KBM-7 (cell line): ENCODE measurements at places on chromosomes 7 and 10.
A peak's percentile ranks its signal among the peaks of the same experiment; 100 is the strongest.

- no peak for DNase-seq
Measured at GRCh38 chr10:33370434-33370930, 36.0 kb upstream of the NRP1 start.

- no peak for DNase-seq
Measured at GRCh38 chr7:112788778-112789343, 1.3 kb downstream of the TMEM168 start.

DNA sequence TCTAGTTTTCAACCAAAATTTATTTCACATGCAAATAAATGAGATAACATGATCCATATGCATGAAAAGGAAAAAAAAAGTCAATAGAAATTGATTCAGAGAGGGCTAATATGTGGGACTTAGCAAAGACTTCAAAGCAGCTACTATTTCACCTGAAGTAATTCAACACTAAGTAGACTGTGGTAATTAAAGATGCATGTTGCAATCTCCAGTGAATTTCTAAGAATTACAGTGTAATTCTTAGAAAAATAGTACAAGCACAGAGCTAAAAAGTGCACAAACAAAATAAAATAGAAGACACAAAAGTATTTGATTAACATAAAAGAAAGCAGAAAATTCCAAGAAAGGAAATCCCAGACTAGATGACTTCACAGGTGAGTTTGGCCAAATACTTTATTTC, 25.7 kb downstream of the GPR22 start:
- no peak for DNase-seq

GRCh38 chr10:24974976-24975375, 22.6 kb upstream of the PRTFDC1 start:
- no peak for DNase-seq

DNA sequence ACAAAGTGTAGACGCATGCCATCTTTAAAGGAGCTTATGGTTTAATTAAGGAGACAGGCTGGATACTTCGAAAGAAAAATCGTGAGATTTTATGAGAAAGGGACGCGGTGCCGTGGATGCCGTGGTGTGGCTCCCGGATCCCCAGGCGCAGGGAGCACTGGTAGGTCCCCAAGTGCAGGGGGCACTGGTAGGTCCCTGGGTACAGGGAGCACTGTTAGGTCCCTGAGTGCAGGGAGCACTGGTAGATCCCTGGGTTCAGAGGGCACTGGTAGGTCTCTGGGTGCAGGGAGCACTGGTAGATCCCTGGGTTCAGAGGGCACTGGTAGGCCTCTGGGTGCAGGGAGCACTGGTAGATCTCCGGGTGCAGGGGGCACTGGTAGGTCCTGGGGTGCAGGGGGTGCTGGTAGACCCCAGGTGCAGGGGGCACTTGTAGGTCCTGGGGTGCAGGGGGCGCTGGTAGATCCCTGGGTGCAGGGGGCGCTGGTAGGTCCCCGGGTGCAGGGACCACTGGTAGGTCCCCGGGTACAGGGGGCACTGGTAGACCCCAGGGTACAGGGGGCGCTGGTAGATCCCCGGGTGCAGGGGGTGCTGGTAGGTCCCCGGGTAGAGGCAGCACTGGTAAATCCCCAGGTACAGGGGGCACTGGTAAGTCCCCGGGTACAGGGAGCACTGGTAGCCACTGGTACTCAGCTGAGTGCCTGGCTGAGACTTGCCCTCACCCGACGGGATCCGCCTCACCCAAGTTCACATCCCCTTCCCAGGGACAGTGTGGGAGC, 14.1 kb downstream of the PRKAG2 start:
- DNase-seq, result no peak

GRCh38 chr7:139297795-139298194, 43.3 kb upstream of the FMC1 start:
- DNase-seq, result no peak

GRCh38 chr10:122139627-122140170, 131.4 kb upstream of the BTBD16 start:
- no peak for DNase-seq

GRCh38 chr7:90958647-90959046, 305.6 kb upstream of the FZD1 start:
- DNase-seq, result no peak

- DNase-seq, result no peak
Measured at GRCh38 chr10:118607768-118608354, 12.4 kb upstream of the PRLHR start.

DNA sequence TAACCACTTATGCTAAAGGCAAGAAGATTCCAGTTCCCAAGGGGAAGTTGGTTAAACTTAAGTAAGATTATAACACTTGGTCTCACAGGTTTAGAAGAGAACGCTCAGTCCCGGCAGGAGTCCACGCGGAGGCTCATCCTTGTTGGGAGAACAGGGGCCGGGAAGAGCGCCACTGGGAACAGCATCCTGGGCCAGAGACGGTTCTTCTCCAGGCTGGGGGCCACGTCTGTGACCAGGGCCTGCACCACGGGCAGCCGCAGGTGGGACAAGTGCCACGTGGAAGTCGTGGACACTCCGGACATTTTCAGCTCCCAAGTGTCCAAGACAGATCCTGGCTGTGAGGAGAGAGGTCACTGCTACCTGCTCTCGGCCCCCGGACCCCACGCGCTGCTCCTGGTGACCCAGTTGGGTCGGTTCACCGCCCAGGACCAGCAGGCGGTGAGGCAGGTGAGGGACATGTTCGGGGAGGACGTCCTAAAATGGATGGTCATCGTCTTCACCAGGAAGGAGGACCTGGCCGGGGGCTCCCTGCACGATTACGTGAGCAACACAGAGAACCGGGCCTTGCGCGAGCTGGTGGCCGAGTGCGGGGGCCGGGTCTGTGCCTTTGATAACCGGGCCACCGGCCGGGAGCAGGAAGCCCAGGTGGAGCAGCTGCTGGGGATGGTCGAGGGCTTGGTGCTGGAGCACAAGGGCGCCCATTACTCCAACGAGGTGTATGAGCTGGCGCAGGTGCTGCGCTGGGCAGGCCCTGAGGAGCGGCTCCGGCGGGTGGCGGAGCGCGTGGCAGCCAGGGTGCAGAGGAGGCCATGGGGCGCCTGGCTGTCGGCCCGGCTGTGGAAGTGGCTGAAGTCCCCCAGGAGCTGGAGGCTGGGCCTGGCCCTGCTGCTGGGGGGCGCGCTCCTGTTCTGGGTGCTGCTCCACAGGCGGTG, 3.8 kb downstream of the GIMAP1 start:
- DNase-seq, result no peak

GRCh38 chr10:8803992-8804391, 749.5 kb downstream of the GATA3 start:
- DNase-seq, result no peak

DNA sequence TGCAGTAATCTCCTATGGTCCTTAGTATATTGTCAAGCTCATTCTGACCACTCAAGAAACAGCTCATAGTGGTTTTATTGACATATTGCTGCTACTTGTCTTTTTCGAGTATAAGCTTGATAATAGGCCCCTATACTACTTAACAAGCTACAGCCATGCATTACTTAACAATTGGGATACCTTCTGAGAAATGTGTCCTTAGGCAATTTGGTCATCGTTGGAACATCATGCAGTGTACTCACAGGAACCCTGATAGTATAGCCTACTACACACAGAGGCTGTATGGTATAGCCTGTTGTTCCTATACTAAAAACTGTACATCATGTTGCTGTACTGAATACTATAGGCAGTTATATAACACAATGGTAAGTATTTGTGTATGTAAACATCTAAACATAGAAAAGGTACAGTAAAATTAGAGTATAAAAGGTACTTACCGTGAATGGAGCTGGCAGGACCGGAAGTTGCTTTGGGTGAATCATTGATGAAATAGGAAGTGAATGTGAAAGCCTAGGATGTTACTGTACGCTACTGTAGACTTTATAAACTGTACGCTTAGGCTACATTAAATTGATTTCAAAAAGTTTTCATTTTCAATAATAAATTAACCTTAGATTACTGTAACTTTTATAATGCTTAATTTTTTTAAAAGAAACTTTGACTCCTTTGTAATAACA, 160.9 kb downstream of the LRRC4 start:
- DNase-seq, result no peak

DNA sequence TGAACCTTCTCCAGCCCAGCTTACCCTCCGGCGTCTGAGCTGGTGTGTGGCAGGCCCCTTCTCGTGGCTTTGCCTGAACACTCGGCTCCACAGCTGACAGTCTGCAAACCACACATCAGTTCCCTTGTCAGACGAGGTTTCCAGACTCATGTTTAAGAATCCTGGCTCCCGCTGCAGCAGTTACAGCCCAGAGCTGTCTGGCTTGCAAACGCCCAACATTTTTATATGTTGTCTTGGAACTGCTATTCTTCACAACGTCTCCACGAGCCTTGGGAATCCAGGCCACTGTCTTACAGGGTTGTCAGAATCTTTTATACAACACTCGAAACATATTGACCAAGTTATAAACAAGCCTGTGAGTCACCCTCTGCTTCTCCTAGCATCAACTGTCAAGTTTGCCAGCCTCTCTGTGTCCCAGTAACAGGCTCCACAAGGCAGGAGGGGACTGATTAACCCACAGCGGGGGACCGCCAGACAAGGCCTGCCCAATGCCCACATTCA, 68.1 kb downstream of the TNS3 start:
- no peak for DNase-seq

DNA sequence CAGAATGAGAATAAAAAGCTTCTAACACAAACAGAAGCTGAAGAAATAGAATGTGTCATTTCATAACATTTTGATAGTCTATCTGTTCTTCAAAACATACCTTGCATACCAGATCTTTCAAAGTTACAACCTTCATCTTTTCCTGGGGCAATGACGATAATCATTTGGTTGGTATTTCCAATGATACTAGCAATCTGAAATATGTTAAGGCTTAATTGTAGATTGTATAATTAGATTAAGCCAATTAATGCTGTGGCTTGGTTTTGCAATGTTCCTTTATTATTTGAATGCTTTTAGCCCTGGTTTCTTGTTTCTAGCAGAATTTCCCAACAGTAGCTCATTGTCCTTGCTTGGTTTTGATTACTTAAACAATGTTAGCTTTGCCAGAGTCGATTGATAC, 84.6 kb downstream of the CABCOCO1 start:
- DNase-seq, result no peak

DNA sequence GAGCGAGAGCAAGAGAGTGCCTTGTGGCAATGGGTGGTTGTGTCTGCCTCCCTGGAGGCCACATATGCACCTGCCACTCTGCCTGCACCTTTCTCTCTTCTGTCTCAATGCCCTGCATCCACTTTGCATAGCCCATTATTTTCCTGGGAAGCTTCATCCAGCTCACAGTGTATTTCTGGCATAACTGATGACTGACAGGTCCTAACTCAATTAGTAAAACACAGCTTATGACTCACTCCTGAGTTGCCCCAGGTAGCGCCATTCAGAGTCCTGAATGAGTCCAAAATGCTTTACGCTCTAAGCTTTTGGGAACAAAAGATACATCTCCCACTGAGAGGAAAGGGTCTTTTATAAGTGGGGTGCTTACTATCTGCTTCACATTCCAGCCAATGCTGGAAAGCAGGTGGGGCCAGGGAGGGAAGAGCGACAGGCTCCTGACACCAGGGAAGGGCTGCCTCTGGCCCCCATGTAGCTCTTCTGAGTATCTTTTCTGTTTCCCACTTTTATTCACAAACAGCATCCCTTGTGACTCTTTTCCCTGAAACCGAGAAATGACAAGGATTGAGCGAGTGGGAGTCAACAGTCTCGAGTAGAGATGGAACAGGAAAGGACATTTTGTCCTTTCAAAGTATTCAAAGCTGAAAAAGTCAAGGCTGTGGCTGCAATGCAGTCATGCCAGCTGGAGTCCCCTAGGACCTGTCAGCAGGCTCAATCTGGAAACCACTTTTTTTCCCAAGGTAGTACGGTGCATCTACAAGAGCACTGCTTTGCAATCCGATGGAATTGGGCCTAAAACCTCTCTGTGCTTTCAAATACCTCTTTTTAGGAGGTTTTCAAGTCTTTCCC, 479.3 kb upstream of the PODXL start:
- no peak for DNase-seq

- DNase-seq, result no peak
Measured at GRCh38 chr10:100976906-100977305, 7.6 kb downstream of the SEMA4G start.

DNA sequence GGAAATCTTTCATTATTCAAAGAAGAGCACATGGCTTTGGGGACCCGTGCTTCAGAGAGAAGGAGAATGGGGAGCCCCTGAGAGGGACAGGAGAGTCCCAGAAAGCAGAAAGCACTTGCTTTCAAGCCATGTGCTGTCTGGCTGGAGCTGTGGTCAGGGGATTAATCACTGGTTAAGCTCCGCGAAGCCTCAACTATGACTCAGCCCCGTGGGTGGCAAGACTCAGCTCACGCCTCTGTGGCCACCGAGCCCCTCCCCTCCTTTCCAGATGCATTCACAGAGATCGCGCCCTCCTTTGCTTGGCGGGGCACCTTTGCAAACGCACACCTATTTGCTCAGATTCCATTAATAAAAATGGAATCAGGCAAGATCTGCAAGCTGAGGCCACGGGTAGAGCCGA, 202.9 kb upstream of the TCERG1L start:
- no peak for DNase-seq

GRCh38 chr7:120628251-120628650, 229.7 kb downstream of the TSPAN12 start:
- no peak for DNase-seq

GRCh38 chr10:26436848-26437247, 1.3 kb upstream of the APBB1IP start:
- DNase-seq, result no peak

DNA sequence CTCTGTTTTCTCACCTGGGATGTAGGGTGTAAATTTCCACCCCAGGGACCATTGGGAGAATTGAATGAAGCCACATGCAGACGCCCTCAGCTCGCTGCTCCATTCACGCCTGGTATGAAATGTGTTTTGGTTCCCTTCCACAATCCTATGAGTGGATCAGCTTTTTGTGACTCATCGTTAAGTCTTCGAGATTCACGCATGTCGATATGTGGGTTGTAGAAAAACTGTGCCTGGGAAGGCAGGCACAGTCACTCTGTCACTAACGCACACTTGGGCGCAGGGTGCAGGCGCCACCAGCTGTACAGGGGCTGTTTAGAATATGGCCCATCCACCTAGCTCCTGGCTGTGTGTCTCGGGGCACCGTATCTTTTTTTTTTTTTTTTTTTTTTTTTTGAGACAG, 64.2 kb upstream of the SH2B2 start:
- no peak for DNase-seq

GRCh38 chr10:44713307-44713706, 197.8 kb upstream of the TMEM72 start:
- no peak for DNase-seq

GRCh38 chr10:100838986-100839385, 73.8 kb upstream of the SLF2 start:
- no peak for DNase-seq

- no peak for DNase-seq
Measured at GRCh38 chr10:84201682-84202081, 7.3 kb downstream of the CDHR1 start.

DNA sequence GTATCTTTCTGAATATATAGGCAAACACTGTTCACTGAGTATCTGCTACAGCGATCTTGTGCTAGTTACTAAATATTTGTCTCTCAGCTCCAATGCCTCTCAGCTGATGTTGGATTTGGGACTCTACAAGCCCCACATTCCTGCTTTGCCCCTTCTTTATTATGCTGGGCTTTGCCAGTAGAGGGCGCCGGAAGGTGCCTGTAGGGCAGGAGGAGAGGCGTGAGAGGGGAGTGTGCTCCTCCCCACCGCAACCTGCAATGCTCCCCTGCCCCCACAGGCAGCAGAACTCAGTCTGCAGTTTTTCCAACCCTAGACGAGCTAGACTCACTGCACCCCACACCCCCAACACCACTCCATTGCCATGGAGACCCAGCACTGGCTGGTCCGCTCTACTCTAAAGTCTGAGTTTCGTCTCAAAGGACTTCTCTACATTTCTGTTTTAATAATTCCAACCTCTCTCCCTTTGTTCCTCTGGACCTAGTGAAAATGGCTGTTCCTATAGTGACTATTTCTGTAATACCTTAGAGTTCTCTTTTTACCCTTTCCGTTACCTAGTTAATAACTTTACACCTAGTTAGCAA, 337.6 kb downstream of the CCSER2 start:
- DNase-seq, result peak; percentile 47
